NCI-H345 (cell line): ENCODE measurements at places on chromosomes 7 and 10.

DNA sequence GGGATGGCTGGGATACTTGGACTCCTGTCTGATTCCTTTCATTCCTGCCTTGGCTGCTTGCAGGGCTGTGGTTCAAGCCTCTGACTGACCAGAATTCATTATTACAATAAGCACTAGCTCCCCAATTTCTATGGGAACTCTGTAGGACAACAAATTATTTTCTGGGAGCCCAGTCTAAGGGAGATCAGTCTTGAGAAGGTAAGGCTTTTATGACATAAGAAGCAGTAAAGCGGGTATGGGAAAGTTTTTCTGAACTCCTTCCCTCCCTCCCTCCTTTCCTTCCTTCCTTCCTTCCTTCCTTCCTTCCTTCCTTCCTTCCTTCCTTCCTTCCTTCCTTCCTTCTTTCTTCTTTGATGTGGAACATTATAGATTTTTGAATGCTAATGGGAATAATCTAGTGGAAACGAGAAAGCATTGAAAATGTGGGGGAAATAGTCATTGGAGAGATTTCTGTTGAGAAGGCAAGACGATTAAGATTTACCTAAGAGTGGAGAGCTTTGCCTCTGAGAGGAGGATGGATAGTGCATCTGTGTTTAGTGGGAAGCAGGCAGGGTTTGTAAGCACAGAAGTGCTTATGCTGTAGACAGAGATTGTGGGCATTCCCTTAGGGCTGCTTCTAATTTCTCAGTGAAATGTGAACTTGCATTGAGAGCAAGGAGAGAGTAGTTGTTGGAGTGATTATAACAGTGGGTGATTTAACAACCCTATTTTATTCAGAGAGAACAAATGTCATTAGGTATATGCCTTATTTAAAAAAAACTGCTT, 201.5 kb downstream of the DNAJB9 start:
- DNase-seq = no peak

- no peak for DNase-seq
Measured at GRCh38 chr7:157205438-157205837, 66.7 kb downstream of the UBE3C start.

DNA sequence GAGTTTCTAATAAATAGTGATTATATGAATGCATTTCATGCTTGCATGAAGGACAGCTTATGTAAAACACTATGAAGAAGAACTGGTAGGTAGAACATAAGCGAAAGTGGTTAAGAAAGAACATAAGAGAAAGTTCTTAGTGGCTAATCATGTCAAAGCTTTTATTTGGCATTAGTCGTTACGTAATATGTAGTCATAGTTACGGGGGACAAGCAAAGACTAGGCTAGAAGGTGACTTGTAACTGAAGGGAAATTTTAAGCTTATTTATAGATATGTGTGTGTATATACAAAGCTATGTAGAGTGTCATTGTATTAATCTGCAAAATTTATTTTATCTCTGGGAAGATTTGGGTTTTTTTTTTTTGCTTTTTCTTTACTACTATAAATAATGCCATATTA, 36.9 kb downstream of the CAPZA2 start:
- no peak for DNase-seq

DNA sequence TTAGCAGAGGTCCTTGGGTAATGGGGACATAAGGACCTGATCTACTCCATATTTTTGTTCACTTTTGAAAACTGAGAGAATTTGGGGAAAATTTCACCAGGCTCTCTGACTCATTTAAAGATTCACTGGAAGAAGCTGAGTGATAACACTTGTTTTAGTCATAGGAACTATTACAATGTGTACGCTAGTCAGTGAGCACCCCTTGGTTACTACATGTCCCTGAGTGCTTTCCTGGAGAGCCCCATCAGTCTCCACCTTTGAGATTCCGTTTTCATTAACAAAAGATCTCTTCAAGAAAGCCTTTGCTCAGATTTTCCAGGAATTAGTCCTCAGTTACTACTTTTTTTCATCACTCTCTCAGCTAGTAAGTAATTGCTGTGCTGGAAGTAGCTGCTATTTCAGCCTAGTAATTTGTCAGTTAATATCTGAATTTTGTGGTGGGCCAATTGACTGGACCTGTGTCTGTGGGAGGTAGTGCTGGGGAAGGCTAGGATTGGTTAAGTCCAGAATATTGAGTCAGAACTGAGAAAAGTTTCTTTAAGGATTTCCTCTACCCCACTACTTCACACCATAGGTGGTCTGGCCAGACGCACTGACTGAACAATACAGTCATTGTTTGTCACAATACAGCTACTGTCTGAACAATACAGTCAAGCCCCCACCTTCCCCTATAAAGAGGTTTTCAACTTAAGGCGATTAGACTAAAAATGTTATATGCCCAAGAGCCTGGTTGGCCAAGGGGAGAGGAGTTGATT, 235.0 kb downstream of the CCDC7 start:
- DNase-seq = no peak

DNA sequence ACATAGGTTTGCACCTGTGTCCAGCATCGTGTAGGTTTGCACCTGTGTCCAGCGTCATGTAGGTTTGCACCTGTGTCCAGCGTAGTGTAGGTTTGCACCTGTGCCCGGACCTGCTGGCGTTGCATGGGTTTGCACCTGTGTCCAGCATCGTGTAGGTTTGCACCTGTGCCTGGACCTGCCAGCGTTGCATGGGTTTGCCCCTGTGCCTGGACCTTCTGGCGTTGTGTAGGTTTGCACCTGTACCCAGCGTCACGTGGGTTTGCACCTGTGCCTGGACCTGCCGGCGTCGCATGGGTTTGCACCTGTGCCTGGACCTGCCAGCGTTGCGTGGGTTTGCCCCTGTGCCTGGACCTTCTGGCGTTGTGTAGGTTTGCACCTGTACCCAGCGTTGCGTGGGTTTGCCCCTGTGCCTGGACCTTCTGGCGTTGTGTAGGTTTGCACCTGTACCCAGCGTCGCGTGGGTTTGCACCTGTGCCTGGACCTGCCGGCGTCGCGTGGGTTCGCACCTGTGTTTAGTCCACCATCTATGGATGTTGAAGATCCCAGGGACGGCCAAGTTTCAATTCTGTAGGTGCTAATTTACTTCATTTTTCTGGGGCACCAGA, 158.0 kb downstream of the WDR37 start:
- no peak for DNase-seq

DNA sequence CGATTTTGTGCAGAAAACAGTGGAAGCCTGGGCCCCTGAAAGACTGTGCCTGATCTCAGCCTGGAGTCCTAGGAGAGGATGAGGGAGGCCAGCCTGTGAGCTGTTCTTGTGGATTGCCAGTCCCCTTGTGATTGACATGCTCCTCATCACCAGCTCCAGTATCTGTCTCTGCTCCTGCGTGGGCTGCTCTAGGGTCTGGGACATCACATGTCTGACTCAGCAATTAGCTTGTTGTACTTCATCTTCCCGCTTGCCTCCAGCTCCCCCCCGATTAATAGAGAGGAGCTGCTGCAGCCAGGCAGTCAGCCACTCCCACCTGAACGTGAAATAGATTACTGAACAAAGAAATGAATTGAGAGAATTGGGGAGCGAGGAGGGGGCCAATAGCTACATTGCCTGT, 99.6 kb upstream of the TBX20 start:
- DNase-seq = no peak

DNA sequence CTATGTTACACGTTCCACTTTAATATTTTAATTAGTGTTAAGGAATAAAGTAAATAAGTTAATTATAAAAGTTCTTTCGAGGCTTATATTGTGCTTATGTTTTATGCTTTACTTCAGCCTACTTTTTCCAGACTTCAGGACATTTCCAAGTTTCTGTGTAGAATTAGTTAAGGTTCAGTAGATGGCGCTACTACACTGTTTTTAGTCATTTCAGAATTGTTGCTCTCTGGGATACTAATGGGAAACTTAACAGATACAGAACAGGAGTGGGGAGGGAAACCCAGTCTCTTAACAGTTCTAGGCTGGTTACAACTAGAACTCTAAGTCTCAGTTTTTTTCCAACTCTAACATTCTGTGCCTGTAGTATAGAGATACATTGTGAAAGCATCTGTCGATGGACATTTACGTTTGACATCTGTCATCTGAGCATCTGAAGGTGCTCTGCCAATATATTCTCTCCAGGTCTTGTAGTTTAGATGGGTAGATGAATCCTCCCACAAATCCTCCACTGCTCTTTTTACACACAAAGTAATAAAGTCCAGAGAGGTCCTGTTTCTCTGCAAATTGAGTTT, 56.8 kb upstream of the FAM171A1 start:
- DNase-seq = peak; percentile 12

GRCh38 chr10:24849051-24849450, 103.4 kb downstream of the PRTFDC1 start:
- peak; percentile 15 for DNase-seq

DNA sequence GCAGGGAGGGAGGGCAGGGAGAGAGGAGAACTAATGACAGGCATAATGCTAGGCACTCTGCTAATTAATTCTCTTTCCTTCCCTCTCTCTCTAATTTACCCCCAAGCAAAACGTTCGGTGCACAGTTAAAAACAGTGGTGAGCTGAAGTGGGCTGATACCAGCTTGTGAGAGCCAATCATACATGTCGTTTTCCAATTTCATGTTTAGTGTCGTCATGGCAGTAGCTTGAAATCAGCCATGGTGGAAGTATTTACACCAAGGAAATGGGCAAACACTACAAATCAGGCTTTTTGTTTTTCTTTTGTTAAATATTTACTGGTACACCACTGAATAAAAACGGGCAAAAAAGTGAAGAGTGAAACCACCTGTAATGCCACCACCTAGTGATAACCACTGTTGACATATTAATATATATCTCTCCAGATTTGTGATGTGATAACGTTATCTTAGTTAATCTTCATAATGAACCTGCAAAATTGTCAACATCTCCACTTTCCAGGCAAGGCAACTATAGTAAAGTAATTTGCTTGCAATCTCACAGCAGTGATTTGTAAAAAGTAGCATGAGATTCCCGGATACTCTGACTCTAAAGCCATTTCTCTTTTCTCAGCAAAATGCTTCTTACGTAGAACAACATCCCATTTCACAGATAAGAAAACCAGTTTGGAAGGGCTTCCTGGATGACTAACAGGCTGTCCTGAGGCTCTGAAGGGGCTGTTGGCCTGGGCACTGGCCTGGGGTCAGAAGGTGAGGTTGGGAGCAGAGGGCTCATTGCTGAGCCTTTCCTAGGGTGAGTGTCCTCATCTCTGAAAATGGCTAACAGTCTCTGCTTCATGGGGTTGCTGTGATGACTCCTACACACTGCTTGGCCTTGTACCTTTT, 83.7 kb downstream of the ATXN7L1 start:
- DNase-seq = no peak

DNA sequence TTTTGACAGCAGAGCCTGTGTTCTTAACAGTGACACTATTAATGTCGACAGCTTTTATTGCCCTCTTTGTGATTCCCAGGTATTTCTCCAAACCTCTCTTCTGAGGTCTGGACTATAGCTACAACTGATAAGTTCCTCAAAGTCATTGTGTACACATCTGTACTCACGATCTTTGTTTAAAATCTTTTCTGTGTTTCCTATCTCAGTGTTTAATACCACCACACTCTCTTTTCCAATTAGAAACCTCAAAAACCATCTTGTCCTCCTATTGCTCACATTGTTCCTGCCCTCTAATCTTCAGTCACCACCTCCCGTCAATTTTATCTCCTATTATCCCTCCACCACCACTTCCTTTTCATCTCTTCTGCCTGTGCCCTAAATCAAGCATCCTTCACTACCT, 12.9 kb upstream of the WASL start:
- no peak for DNase-seq

DNA sequence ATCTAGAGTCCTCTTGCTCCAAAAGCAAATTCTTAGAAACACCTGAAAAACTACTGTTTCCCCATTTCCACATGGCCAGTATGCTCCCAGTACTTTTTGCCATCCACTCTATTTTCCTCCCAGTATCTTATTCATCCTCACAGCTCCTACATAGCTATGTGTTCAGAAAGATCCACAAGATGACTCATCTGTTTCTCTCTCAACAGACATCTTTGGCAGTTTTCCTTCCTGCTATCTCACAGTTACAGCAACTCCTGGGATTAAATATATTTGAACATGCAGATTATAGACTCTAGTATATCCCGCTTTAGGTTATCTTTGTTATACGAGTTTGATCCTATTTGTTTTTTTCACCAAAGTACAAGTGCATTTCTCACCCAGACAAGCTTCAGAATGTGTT, 675.6 kb upstream of the POT1 start:
- DNase-seq = no peak

DNA sequence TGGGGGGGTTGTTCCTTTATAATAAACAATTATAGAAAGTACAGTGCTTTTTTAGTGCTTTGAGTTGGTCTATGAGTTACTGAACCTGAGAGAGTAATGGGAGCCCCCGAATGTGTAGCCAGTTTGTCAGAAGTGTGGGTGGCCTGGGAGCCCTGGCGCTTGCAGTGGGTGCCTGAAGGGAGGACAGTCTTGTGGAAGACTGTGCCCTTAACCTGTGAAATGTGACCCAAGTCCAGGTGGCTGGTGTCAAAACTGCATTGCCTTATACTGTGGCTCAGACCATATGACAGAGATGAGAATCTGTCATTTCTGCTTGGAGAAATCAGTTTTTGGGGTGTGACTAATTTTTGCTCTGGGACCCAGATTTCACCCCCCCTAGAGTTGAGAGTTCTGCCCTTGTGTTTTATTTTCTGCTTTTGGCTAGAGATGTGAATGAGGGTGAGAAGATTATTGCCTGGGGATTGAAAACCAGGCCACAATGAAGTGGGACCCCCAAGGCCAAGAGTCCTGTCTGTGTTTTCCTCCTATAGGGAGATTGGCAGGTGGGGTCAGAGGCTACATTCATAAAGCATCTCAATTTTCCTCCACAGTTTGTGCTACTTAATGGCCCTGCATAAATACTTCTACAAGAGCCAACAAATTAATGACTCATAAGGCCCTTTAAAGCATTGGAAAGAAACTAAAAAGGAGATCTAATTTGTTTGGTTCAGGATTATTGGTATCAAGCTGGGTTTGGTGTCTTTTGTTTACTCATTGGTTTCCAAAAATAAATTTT, 24.1 kb upstream of the CARD11 start:
- no peak for DNase-seq

- no peak for DNase-seq
Measured at GRCh38 chr10:29238523-29239135, 50.2 kb upstream of the LYZL1 start.

DNA sequence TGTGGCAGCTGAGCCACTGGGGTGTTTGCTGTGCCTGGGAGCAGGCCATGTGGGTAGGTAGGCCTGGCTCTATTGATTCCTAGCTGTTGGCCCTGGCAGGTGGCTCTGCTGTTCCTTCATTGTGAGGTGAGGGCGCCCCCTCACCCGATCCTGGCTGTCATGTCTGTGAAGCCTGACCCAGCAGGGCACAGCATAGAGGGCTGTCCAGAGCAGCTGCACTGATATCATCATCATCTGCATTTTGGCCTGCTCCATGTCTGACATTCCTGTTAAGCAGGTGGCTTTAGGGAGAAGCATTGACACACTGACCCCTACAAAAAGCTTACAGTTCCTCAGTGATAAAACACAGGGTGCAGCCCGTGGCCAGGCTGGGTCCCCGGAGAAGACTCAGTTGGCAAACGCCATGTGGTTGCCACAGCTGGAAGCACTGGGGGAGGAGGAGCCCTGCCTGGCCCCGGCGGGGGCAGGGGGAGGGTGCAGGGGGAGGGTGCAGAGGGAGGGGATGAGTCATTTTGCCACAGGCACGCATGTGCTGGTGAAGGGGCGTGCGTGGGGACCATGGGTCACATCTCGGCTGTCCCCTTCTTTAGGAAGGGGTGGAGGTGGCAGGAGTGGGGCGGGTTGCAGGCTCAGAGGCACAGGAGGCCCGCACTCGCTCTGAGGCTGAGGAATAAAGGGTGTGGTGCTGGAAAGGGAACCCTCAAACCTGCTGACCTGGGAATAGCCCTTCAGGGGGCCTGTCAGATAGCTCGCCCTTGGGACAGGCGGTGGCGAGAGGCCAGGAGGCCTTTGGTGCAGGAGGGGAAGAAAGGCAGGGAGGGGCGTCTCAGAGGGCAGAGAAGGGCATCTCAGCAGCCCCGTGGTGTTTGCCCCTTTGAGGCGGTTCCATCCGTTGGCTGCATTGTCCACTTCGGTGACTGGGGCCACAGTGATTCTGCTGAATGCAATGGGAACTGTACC, 31.6 kb downstream of the IKZF1 start:
- DNase-seq = peak; percentile 27
